ENCODE measurements at places on chromosomes 6 and 20. TPM values are rescaled to one million over a fixed set of nuclear protein-coding genes. Genes with fewer than 3 reads are reported as not detected.

Gene PDYN
- total RNA-seq, result not detected

Gene TPX2
- 115 TPM for total RNA-seq

Gene TBXT
- total RNA-seq, result not detected

Gene CD24
- total RNA-seq, result 289 TPM

Gene THEMIS
- not detected for total RNA-seq

Gene FAM83C
- total RNA-seq, result 0.08 TPM

Gene SPATA25
- 0.83 TPM for total RNA-seq

Gene VPS16
- total RNA-seq, result 19.3 TPM

Gene FLRT3
- 1.7 TPM for total RNA-seq

Gene HCK
- 0.14 TPM for total RNA-seq

Gene ZNF318
- 3.7 TPM for total RNA-seq

Gene ECI2
- 62.1 TPM for total RNA-seq

Gene SGK2
- total RNA-seq, result 7.2 TPM

Gene ARHGAP40
- total RNA-seq, result not detected

Gene SLC12A5
- total RNA-seq, result 15.3 TPM

Gene OGFRL1
- total RNA-seq, result 5.6 TPM

Data from A549 treated with ZK216348 at 1 μM for 4 hours (cell line).